ENCODE measurements at places on chromosomes 4 and X.

- no peak for DNase-seq
These were observed 42.5 kb downstream of the MID1 start for GRCh38 chrX:10577853-10578252.

DNA sequence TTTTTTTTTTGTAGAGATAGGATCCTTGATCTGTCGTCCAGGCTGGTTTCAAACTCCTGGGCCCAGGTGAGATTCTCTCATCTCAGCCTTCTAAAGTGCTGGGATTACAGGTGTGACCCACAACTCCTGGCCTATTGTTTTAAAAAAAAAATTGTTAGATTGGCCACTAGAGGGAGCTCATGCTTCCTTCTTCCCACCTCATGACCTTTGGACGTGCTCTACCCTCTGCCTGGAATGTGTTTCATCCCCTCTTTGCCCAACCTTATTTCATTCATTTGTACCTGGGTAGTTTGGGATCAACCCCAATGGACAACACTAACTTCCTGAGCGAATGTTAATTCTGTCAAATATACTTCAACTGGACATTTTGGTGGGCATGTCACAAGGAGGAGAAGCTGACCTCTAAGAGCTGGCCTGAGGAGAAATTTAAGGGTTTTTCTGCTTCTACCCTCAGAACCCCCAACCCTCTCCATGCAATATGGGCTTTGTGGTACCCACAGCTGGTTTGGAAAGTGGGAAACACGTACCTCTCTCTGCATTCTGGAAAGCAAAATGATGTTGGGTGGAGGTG lies 6.4 kb downstream of the PPEF2 start:
- no peak for DNase-seq

DNA sequence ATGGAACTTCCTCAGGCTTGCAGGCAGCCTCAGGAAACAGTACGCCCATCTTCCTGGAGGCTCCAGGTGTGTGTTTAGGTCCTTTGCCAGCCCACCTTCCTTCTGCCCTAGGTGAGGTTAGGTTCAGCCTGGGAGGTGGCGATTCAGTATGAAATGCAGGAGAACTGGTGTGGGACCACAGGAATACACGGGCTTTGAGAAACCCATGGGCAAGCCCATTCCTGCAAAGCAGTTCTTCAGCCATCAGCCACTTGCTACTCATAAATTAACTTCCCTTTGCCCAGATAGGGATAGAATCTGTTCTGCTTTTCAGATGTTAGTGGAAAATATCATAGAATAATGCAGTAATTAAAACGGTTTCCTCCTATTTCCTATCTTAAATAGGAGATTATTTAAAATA lies 32.2 kb downstream of the TBC1D14 start:
- no peak for DNase-seq

DNA sequence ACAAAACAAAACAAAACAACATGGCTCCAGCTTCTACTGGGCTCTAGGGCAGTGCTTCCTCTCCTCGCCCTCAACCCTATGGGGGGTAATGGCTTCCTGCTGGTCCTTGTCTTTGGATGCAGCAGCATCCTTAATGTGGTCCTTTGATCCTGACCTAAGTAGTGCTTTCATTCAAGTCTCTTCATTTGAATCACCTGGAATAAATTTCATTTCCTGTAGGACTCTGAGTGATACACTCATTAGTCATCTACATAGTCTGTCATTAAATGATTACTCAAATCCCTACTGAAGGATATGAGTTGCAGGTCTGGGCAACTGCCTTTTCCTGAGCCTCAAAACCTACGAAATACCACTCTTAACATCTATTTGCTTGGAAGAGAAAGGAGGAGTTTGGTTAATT lies 54.5 kb downstream of the RHOH start:
- no peak for DNase-seq

GRCh38 chr4:40432504-40432903 lies 97.4 kb downstream of the CHRNA9 start:
- DNase-seq: no peak

DNA sequence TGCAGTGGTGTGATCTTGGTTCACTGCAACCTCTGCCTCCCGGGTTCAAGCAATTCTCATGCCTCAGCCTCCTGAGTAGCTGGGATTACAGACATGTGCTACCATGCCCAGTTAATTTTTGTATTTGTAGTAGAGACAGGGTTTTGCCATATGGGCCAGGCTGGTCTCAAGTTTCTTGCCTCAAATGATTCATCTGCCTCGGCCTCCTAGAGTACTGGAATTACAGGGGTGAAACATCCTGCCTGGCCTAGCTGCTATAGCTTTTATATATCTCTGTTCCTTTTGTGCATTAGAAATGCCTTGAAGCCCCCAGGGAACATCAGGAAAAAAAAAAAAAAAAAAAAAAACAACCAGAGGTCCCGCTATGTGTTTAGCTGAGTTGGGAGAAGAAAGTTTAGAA lies 34.8 kb downstream of the UBE2K start:
- DNase-seq: no peak

- no peak for DNase-seq
These were observed 33.7 kb downstream of the USP53 start for GRCh38 chr4:119246177-119246733.

- DNase-seq: no peak
These were observed 29.1 kb downstream of the ZNF185 start for GRCh38 chrX:152926923-152927322.

GRCh38 chr4:123995936-123996335 lies 599.3 kb downstream of the SPRY1 start:
- DNase-seq: no peak

DNA sequence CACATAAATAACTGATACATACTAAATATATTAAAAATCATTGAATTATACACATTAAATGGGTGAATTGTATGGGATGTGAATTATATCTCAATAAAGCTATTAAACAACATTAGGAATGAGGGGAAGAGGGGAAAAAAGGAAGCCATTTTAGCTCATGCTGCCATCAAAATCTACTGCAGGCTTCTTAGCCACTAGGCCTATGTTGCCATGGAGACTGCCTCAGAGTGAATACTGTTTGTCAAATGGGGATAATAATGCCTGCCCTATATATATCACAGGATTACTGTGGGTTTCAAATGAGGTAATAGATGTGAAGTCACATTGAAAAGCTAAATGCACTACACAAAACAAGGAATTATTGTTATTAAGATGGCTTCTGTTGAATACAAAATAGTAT lies 21.2 kb downstream of the TMEM255A start:
- DNase-seq: no peak

- no peak for DNase-seq
These were observed 134.3 kb downstream of the MID1IP1 start for GRCh38 chrX:38935561-38935960.

DNA sequence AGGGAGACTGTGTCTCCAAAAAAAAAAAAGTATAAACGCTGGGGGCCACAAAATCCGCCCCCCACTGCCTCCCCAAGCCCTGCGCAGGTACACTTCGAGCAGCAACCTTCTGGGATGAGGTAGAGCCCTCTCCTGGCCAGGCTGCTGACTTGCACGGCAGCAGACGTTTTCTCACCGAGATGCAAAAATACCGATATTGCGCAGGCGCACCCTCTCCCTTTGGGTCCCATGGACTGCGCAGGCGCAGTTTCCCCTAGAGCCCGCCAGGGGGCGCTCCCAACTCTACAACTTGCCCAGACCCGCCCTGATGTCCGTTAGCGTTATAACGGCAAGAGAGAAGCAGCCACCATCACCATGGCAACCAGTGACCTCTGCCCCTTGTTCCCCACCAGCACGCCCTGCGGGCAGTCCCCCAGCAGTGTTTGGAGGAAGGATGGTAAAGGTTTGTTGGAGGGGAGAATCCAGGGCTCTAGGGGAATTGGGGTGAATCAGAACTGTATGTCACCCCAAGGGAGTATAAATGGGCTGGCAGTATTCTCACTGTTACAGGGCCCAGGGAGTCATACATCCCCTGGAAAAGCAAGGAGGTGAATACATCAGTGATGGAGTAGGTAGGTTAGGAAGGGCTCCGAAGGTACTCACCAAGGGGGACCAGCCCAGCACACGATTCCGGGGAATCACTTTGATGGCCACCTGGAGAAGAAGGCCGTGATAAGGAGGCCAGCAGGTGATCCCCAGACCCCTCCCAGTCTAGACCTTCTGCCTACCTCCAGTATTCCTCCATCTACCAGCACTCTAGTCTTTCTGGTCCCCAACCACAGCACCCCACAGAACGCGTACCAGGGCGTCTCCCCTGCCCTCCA lies 1.5 kb downstream of the PIM2 start:
- peak; percentile 85 for DNase-seq

GRCh38 chr4:54315561-54316538 lies 86.8 kb downstream of the PDGFRA start:
- DNase-seq: no peak

- no peak for DNase-seq
These were observed 35.3 kb downstream of the ADRA2C start for GRCh38 chr4:3801521-3801920.

DNA sequence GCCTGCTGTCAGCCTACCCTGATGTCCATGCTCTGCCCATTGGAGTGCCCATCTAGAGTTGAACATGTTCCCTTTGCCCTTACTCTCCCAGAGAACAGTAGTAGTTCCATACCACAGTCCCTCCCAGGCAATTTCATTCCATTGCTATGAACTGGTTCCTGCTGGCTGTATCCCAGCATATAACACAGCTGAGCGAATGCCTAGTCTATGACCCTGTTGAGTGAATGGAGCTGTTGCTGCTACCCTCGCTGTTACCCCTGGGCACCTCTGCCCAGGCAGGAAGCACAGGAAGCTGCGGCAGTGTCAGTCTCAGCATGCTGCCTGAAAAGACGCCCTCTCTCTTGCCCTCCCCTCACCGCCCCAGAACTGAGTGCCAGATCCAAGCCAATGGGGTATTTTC lies 73.3 kb downstream of the SOX3 start:
- no peak for DNase-seq

DNA sequence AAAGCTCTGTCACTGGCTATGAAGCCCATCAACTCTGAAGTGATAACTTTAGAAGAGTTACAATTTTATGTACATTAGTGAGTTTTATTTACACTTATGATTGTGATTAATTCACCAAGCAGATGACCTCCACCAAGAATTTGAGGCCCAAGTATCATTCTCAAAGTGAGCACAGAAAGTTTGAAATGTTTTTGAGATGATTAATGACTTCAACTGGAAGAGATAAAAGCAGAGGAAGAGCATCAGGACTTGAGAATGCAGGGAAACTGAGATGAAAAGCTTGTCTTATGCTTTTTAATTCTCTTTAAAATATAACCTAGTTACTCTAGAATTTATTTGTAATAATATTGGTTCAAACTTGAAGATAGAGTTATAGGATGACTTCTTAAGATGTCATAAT lies 112.8 kb upstream of the H2AZ1 start:
- no peak for DNase-seq

GRCh38 chr4:109389369-109390114 lies 44.1 kb upstream of the SEC24B start:
- no peak for DNase-seq

DNA sequence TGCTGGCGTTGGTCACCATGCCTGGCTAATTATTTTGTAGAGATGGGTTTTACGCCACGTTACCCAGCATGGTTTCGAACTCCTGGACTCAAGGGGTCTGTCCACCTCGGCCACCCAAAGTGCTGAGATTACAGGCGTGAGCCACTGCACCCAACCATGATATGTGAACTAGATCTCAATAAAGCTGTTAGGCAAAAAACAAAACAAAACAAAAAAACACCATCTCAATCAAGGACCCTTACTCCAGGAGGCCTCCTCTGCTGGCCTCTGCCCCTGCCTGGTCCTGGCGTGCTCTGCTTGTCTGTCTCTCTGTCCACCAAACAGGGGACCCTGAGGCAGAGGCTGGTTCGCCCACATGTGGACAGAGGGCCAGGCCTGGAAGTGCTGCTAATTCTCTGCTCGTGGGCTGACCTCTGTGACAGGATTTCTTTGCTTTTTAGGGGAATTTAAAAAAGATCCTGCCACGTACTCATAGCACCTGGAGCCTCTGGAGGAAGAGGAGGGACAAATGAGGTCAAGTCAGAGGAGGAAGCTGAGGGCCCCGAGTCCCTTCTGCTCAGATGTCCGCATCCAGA lies 32.7 kb upstream of the WFS1 start:
- peak; percentile 38 for DNase-seq

DNA sequence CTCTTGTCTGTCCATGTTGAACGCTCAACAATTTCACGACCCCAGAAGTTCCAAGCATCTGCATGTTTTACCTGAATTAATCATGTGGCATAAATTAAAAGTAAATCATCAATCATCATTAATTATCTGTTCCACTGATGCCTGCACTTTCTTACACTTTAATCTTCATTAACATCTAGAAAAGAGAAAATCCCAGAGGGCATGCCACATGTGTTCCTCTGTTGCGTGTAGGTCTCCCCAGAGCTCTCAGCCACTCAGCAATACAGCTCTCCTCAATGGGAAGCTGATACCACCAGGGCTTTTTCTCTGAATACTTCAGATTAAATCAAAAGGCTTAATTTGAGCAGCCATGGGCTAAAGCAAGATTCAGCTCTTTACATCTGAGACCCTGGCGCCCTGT lies 722.4 kb upstream of the TENM3 start:
- no peak for DNase-seq

- DNase-seq: no peak
These were observed 18.0 kb upstream of the UBA1 start for GRCh38 chrX:47175588-47175980.

- no peak for DNase-seq
These were observed 62.4 kb downstream of the HOPX start for GRCh38 chr4:56618734-56619133.

Data from left forelimb (tissue), 1 donor.